ENCODE measurements at places on chromosomes 5 and 9. TPM values are rescaled to one million over a fixed set of nuclear protein-coding genes. Genes with fewer than 3 reads are reported as not detected.

BTNL8 gene
- 0.39 TPM for polyA plus RNA-seq

TEX48 gene
- not detected for polyA plus RNA-seq

PCDHGA1 gene
- 2.5 TPM for polyA plus RNA-seq

RMRP gene
- polyA plus RNA-seq = not detected

ARID3C gene
- polyA plus RNA-seq = 0.66 TPM

SH2D3C gene
- 29.4 TPM for polyA plus RNA-seq

LHX2 gene
- 1.00 TPM for polyA plus RNA-seq

NEUROG1 gene
- not detected for polyA plus RNA-seq

DMRT3 gene
- 1.0 TPM for polyA plus RNA-seq

PCDHB7 gene
- 5.2 TPM for polyA plus RNA-seq

ENTREP1 gene
- polyA plus RNA-seq = 102 TPM

TMEFF1 gene
- polyA plus RNA-seq = 17.8 TPM

STING1 gene
- polyA plus RNA-seq = 26.6 TPM

TMC1 gene
- polyA plus RNA-seq = 1.4 TPM

NDUFS4 gene
- polyA plus RNA-seq = 142 TPM

PRDM9 gene
- not detected for polyA plus RNA-seq

LCN2 gene
- polyA plus RNA-seq = 0.29 TPM

CCNI2 gene
- 18.5 TPM for polyA plus RNA-seq

PKN3 gene
- polyA plus RNA-seq = 5.5 TPM

PCDHB8 gene
- polyA plus RNA-seq = 2.2 TPM

ADAMTS12 gene
- polyA plus RNA-seq = 8.7 TPM

IL4 gene
- not detected for polyA plus RNA-seq

KIAA0825 gene
- 4.1 TPM for polyA plus RNA-seq

MYORG gene
- 26.5 TPM for polyA plus RNA-seq

PDCD1LG2 gene
- polyA plus RNA-seq = 0.32 TPM

CRB2 gene
- polyA plus RNA-seq = 35.7 TPM

EQTN gene
- 0.25 TPM for polyA plus RNA-seq

RNF183 gene
- polyA plus RNA-seq = 0.12 TPM

INSYN2B gene
- 3.2 TPM for polyA plus RNA-seq

SLC34A1 gene
- polyA plus RNA-seq = 0.68 TPM

SPINK7 gene
- not detected for polyA plus RNA-seq
